ENCODE measurements at places on chromosomes 3 and 15.

GRCh38 chr3:74054566-74054965 lies 429.8 kb upstream of the PDZRN3 start:
- DNase-seq: no peak

DNA sequence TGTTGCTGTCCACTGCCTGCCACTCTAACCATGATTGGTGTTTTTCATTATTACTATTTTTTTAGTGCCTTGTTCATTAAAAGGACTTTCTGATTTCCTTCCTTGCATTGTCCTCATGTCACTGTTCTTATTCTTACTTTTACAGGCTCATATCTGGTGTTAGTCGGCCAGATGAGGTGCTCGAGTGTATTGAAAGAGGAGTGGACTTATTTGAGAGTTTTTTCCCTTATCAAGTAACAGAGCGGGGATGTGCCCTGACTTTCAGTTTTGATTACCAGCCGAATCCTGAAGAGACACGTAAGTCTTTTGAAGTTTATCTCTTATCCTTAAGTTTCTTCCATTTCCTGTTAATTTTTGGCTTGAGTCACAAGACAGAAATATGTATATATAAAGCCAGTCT lies 23.2 kb downstream of the QTRT2 start:
- DNase-seq: no peak

DNA sequence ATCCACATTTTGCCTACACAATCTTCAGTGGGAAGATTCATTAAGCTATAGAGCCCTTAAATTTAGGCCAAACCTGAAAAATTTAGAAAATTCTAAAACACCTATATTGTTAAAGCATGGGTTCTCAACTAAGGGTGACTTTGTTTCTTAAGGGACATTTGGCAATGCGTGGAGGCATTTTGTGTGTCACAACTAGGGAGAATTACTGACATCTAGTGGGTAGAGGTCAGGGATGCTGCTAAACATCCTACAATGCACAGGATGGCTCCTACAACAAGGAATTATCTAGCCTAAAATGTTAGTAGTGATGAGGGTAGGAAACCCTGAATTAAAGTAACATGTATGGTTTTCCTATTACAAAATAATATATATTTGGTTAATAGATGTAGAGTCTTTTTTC lies 55.8 kb downstream of the TBC1D5 start:
- DNase-seq: no peak

- no peak for DNase-seq
Measured at GRCh38 chr3:183576487-183577107, 21.1 kb upstream of the KLHL6 start.

GRCh38 chr3:5022187-5022965 lies 43.1 kb downstream of the BHLHE40 start:
- no peak for DNase-seq

Measured in activated CD4-positive, alpha-beta T cell treated with anti-CD3 and anti-CD28 coated beads, Interleukin-2, amount 50 U/mL, for 24 hours (primary cell).